Occipital lobe (tissue), 3 donors: ENCODE measurements at places on chromosomes 5 and 9.

GRCh38 chr5:126464959-126465358 is 41.8 kb downstream of the GRAMD2B start:
- DNase-seq = no peak

DNA sequence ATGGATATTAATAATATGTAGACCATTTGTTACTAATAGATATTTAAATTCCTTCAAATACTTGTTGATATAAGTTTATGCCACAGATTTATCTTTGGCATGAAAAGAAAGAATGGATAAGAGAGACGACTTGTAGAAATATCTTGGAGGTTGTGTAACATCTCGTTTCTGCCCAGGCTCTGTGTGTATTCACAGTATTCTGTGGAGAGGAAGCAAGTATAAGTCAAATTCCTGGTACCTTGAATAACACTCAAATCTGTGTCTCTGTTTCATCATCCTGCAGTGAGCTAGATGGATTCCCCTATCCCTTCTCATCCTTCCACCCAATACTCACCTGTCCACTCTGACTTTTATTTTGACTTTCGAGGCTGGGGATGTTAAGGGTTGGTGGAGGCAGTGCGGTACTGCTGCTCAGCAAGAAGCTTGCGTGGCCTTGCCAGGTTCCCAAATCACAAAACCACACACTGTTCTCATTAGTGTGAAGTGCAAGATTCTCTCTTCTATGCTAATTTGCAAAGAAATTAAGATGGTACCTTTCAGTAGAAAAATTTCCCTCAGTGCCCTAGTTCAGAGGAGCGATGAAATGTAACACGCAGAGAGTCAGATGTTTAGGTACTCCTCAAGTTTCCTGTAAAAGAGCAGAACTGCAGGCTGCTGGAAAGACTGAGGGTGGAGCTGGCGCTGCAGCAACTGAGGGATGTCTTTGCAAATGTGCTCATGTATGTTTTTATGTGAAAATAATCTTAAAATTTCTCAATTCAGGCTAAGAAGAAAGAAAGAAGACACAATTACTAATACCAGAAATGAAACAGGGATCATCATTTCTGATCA is 42.6 kb upstream of the ANKRD18A start:
- DNase-seq = peak; percentile 19

GRCh38 chr5:59893429-59894227 is at the start of gene PDE4D:
Gene PDE4D, minus strand, starts transcription at chr5:59893726.
- DNase-seq = peak; percentile 41

GRCh38 chr5:142069606-142070399 is 38.8 kb upstream of the NDFIP1 start:
- DNase-seq = no peak

GRCh38 chr9:124302921-124303320 is 45.2 kb downstream of the NEK6 start:
- no peak for DNase-seq

DNA sequence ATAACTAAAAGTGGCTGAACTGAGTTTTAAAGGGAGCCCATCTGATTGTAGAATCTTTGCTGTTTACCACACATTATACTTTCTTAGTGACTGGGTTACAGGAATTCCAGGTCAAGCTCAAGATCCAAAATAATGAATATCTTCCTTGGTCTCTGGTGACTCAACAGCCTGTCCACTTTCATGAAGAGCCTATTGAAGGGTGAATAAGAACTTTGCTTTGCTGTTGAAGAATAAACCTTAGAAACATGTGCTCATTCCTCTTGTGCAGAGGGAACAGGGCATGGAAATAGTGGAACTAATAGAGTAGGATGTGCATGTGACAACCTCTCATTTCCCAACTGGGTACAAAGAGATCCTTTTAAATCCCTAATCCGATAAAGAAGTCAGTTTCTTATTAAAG is 21.4 kb downstream of the ALDH1A1 start:
- no peak for DNase-seq

- no peak for DNase-seq
Measured at GRCh38 chr9:101689039-101689438, 49.4 kb downstream of the GRIN3A start.

DNA sequence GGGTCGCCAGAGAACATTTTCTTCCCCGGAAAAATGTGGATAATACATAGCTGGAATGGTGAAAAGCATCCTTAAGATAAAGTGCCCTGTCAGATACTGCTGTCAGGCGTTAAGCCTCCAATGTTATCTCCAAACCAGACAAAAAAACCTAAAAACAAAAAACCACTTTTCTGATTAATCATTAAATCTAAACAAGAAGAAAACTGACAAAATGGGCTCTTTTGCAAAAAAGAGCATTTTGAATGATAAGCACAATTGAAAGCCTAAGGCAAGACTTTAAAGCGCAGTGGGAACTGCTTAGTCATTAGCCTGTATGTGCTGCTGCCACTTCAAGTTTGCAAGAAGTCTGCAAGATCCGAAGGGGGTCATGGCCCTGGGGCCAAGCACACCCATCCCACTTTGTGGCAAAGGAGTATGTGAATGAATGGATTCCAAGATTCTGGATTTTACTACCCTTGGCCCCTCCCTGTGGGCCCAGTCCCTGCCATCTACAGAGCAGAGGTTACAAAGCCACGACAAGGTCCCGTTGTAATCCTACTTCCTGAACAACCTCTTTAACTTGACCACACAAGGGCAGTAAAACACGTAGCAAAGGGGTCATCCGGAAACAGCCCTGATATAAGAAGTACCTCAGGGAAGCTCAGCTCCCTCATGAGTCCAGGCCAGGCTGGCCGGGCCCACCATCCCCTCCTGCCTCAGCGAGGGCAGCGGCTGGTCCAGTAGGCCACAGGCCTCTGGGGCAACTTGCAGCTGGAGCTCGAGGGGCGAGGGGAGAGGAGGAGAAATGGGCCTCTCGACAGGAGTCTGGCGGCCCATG is 29.7 kb downstream of the SHB start:
- no peak for DNase-seq

DNA sequence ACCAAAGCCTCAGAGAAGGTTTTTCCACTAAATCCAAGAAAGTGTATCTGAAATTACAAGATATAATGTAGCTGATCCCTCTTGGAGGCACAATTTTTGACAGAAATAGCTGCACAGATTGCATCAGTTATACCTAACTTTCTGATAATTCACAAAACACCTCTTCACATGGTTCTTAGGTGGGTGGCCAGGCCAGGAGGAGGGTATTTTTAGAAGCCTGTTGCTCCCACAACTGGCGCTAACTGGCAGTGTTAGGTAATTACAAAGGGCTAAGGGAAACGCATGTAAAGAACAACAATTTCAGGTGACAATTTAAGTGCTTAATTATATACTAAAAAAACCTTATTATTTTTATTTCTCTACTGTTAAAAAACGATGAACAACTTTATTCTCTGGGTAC is 247.9 kb downstream of the BNC2 start:
- DNase-seq = no peak

DNA sequence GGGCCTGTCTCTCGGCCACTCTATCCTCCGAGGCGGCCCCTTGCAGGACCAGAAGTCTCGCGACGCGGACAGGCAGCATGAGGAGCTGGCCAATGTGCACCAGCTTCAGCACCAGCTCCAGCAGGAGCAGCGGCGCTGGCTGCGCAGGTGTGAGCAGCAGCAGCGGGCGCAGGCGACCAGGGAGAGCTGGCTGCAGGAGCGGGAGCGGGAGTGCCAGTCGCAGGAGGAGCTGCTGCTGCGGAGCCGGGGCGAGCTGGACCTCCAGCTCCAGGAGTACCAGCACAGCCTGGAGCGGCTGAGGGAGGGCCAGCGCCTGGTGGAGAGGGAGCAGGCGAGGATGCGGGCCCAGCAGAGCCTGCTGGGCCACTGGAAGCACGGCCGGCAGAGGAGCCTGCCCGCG is 283.5 kb downstream of the ARHGEF28 start:
- DNase-seq = no peak

- DNase-seq = no peak
Measured at GRCh38 chr9:111050819-111051218, 12.5 kb upstream of the LPAR1 start.

DNA sequence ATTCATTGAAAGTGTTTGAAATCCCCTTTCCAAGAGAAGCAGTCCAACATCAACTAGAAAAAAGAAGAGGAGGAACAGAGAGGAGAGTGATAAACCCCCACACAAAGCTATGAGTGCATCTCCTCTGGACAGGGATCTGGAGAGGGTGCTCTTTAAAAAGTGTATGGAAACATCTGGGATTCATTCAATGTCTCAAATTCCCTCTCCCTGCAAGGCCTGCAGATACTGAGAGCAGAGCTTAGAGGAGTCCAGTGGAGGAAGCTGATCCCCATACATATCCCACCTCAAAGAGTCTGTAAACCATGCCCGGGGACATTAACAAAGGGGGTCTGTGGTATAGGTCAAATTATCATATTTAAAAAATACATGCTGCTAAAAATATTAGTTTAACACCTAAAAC is 2.2 kb downstream of the SPOCK1 start:
- no peak for DNase-seq

DNA sequence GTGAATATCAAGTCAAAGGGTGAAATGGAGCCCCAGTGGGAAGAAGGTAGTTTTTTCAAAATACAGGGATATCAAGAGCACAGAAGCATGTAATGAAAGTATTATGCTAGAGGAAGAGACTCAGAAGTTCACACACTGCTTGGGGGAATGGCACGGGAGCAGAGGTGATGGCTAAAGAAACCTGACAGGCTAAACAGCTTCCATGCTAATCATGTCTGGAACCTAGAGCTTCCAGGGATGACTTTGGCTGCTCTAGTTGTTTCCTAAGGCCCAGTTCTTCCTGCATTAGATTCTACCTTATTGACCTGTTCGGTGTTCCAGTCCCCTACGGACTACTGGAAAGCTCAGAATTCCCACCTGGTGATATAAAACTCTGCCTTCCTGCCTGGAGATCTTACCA is 34.3 kb downstream of the TRIM32 start:
- no peak for DNase-seq

- no peak for DNase-seq
Measured at GRCh38 chr9:135805422-135806022, 101.8 kb downstream of the CAMSAP1 start.

DNA sequence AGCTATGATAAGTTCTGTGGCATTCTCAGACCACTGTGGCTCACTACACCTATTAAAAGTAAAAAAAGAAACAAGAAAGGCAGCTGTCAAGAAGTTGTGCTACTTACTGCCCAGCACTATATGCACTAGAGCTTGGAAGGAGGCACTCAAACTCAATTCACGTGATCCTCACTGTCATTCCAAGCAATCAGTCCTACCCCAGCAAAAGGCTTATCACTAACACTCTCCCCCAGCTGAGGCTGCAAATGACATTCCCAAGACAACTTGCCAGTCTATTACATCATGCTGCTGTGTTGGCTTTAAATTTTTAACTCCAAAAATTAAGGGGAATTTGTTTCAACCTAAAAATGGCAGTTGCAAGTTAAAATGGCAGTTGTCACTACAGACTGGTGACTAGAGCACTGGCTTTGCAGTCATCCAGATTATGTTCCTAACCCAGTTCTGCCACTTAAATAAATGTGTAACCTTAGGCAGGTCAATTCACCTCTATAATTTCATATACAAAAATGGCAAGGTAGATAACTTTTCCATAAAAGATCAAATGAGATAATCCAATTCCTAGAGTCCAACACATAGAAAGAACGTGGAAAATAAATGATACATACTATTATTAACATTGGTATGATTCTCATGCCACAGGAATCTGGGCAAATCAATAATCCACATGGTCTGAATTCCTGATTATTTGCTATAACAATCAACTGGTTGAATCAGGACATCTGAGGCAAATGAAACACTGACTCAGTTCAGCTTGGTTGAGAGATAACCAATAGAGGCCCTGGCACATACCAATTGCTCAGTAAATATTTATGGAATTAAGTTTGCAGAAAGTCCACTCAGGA is 52.4 kb downstream of the FBXW11 start:
- no peak for DNase-seq

- DNase-seq = no peak
Measured at GRCh38 chr5:169647566-169647965, 10.5 kb downstream of the DOCK2 start.
